ENCODE measurements at places on chromosomes 4 and X.

GRCh38 chr4:96131186-96131585, 291.3 kb downstream of the PDHA2 start:
- DNase-seq: no peak

DNA sequence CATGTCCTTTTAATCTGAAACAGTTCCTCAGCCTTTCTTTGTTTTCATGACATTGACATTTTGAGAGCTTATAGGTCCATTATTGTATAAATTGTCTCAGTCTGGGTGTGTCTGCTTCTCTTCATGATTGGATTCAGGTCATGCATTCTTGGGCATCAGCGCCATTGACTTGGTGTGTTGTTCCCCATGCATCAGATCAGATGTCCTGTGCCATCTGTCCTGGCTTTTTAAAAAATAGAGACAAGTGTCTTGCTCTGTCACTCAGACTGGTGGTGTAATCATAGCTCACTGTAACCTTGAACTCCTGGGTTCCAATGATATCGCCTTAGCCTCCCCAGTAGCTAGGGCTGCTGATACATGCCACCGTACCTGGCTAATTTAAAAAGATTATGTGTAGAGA, 55.7 kb downstream of the TBC1D14 start:
- no peak for DNase-seq

DNA sequence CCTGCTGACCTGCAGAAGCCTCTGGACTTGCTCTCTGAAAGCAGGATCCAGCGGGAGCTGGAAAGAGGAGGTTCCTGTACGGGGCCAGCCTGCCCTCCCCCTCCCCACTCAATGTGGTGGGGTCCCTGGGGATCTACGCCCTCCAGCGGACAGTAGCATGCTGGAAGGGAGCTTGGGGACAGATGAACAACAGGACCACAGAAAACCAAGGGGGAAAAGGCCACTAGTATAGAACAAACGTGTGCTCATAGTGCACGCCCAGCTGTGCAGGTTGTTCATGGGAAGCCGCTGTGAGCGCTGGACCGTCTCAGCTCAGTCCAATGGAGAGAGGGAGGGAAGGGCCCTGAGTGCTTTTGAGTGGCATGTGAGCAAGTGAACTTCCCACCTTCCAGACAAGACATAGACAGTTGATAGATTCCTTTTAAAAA, 15.8 kb downstream of the HMX1 start:
- no peak for DNase-seq

- no peak for DNase-seq
These were observed 883.0 kb downstream of the TECRL start for GRCh38 chr4:63526251-63526650.

DNA sequence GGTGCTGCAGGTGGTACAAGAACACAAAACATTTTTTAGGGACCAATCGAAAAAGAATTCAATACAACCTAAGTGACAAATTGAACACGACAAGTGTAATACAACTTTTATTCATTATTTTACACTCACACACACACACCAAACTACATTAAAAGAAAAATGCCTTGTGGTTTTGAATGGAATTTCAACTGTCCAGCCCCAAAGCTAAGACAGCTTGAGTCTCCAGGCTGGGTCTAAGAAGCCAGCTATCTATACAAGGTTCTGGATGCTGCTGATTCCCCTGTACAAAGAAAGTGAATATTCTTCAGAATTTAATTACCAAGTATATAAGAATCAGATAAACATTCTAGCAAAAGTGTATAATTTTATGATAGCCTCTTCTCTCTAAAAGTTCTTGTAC, 118.2 kb downstream of the PPP3CA start:
- no peak for DNase-seq

GRCh38 chr4:37803348-37803973, 23.0 kb upstream of the PGM2 start:
- DNase-seq: no peak

GRCh38 chrX:12936947-12937346, 30.5 kb downstream of the TLR8 start:
- DNase-seq: no peak

- no peak for DNase-seq
These were observed 84.5 kb downstream of the AFF1 start for GRCh38 chr4:87019246-87019791.

DNA sequence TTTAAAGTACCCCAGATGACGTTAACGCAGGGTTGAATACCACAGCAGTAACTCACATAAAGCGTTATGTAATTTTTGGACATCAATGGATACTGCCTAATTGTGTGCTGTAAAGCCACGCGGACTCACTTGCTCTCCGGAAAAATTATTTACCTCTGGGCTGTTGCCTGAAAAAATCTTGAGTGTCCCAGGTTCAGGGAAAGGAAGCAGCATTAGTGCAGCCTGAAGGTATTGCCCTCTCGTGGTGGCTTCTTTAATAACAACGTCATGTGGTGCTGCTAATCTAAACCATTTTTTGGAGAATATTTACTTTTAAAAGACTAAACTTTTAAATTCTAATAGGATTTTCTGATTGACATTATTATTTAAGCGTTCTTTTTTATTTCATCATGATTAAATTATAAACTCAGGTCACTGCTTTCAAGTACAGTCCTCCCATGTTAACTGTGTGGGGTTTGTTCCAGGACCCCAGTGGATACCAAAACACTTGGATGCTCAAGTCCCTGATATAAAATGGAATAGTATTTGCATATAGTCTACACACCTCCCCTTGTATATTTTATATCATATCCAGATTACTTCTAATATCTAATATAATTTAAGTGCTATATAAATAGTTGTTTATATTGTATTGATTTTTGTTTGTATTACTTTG, 384.8 kb downstream of the FAM133A start:
- no peak for DNase-seq

DNA sequence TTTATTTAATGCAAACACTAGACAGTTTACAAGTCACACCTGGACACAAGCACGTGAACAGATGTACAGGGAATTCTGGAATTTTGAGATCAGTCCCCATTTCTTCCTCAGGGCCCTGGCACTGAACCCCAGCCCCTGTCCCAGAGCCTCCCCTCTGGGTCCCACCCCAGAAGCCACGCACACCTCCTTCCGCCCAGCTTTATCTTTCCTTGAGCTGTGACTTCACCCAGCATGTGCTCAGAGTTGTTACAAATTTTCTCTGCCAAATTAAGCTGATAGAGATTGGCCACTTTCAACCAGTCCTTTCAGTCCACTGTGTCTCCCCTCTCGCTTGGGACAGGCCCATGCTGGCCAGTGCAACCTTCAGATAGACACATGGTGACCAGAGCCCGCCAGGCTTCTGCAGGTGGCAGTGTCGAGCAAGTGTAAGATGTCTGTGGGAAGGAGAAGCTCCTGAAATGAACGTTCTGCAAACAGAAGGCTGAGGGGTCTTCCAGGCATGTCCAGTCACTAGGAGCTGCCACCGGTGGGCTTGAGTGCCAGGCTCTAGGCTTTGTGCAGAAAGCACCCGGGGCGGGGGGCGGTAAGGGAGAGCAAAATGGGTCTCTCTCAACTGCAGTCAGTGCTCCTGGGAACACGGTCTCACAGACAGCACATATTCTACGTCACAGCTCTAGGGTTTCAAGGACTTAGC, 73.3 kb downstream of the MTMR1 start:
- DNase-seq: no peak

DNA sequence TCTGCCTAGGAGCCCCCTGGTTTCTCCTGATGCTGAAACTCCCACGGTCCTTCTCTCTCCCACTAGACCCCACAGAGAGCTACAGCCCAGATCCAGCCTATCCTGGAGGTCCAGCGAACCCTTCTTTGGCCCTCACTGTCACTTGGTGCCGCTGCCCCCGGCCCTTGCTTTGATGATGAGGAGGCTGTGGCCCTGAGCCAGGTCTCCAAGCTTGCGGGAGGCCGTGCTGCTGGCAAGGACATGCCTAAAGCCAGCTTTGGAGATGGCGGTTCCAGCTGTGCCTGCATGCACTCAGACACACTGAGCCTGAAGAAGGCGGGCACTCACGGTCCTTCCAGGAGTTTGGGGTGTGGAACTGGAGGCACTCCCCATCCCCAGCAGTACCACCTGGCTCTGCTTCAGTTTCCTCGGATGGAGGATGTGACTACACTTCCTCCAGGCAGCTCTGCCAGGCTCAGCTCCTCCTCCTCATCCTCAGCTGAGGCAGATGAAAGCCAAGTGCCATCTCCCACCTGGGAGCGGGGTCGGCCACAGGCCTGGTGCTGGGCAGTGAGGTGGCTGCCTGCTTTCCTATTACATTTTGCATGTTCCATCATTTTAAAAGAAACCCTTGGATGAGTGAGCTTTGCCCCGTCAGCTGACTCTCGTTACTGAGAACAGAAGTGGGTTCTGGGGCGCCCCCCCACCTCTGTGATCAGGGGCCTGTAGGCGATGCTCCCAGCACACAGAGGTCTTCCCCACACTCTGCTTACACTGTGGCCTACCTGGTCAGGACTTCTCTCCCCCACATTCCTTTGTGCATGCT, 9.0 kb downstream of the TNIP2 start:
- no peak for DNase-seq

- no peak for DNase-seq
These were observed 290.1 kb upstream of the PCDH7 start for GRCh38 chr4:30429813-30430761.

DNA sequence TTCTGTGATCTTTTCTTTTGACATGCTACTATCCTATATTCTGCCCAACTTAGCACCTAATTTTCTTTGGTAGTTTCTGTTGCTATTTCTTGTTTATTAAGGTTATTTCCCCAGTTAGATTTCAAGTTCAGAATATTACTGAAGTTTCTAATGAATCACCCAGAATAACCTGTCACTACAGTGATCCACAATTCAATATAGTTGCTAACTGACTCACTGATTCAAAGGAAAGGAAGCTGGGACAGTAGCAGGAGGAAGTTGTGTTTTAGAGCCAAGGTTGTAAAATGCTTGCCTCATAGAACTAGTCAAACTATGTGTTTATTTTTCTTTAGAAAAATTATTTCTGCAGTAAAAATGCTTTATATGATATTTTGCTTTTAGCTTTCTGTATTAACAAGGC, 37.4 kb downstream of the PAK3 start:
- DNase-seq: no peak

DNA sequence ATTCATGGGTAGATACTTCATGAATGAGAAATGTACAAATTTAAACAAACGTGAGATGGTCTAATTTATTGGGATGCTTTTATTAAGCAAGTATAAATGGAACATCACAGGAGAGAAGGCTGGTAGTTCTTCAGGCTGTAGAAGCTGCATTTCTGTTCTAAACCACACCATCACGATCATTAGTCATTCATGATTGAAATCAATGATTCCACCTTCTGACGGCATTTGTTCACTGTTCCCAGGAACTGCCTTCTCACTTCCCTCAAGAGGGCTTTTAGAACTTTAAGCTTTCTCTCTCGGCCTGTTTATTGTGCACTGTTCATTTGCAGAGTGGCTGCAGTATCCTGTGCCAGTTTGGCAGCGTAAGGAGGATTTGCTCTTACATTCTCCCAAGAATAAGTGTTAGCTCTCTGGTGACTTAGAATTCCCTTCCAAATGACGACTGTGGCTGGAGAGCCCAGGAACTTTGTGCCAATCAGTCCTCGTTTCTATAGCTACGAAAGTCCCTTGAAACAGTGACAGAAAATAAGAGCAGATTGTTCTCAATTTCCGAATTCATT, 54.7 kb downstream of the MFAP3L start:
- no peak for DNase-seq

GRCh38 chrX:51461053-51462044, 35.0 kb downstream of the NUDT11 start:
- no peak for DNase-seq

DNA sequence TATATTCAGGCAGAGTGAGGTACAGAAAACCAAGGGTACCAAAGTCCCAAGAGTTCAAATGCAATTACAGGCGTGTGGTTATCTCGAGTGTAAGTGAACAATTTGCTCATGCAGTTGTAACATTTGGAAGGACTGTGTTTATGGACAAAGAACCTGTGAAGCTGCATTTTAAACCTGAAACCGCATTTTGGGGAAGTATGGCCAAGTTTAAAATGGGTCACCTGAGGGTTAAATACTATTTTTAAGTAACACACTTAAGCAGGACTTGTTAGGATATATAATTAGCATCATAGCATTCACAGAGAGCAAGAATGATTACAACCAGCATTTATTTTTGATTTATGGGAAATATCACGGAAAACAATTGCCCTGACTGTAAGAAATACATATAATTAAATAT, 79.1 kb upstream of the LCORL start:
- DNase-seq: no peak

- no peak for DNase-seq
These were observed 138.9 kb upstream of the IGFBP7 start for GRCh38 chr4:57249083-57249482.

DNA sequence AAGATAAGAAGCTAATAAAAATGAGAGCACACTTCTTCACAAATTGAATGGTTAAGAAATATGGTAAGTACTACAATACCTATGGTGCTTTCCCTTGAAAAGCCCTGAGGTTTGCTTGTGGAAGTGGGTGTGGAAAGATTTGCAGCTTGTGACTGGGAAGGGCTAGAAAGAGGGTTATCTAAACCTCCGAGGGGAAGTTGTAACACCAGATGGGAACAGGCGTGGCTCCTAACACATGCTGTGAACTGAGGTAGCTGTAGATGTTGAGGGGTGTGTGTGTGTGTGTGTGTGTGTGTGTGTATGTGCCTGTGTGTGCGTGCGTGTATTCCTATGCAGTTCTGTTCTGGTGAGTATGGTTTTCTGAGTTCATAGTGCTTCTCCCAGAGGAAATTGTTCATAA, 21.5 kb downstream of the FRMPD4 start:
- DNase-seq: no peak

GRCh38 chr4:87973283-87974169, 2.0 kb upstream of the SPP1 start:
- DNase-seq: peak; percentile 10

GRCh38 chr4:91064157-91064853, 937.1 kb downstream of the CCSER1 start:
- DNase-seq: no peak

- no peak for DNase-seq
These were observed 823.2 kb downstream of the CCSER1 start for GRCh38 chr4:90950385-90950841.

- DNase-seq: no peak
These were observed 27.8 kb downstream of the DIPK2B start for GRCh38 chrX:45172890-45173289.

- no peak for DNase-seq
These were observed 597.0 kb upstream of the PABPC4L start for GRCh38 chr4:134798573-134798972.

DNA sequence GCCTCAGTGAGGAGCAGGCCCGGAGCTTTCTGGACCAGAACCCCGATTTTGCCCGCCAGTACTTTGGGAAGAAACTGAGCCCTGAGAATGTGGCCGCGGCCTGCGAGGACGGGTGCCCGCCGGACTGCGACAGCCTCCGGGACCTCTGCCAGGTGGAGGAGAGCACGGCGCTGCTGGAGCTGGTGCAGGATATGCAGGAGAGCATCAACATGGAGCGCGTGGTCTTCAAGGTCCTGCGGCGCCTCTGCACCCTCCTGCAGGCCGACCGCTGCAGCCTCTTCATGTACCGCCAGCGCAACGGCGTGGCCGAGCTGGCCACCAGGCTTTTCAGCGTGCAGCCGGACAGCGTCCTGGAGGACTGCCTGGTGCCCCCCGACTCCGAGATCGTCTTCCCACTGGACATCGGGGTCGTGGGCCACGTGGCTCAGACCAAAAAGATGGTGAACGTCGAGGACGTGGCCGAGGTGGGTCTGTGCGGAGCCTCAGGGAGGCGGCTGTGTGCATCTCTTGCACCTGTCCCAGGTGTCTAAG, 323 bp downstream of the PDE6B start:
- no peak for DNase-seq

Data from stimulated activated CD8-positive, alpha-beta memory T cell treated with anti-CD3 and anti-CD28 coated beads, Interleukin-2, amount 100 ng/mL, for 1 hour (primary cell).